ENCODE measurements at places on chromosomes 1 and 21.
A peak's percentile ranks its signal among the peaks of the same experiment; 100 is the strongest.

DNA sequence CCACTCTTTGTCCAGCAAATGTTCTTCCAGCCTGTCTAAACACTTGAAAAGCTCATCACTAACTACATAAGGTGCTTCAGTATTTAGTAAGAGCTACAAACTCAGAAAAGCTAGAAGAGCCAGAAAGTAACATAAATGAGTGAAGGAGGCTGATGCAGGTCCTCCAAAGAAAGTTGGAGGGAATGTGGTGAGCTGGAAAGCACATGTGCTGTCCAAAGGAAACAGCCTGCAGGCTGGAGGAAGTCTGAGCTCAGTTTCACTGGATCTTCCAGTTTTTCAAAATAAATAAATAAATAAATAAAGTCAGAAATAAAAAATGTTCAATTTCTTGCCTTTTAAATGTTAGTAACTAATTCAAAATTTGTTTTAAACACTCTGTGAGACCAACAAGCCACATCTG, 25.5 kb downstream of the ZC3H11B start:
- DNase-seq: no peak

- no peak for DNase-seq
Measured at GRCh38 chr1:10948463-10948775, 64.0 kb upstream of the TARDBP start.

DNA sequence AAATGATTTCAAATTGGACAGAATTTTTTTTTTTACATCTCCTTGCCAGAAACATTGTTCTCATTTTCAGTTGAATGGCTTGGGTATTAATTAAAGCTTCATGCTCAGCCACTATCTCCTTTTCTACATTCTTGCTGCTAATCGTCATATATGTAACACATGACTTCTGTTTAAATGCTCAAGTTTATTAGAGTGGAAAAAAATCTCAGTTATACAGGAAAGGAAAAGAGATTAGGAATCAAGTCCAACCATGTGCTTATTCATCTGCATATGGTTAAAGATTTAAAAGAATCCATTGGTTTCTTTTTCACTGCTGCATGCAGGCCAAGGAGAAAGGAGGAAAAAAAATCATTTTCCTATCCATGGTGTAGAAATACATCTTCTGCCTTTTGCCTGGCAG, 47.3 kb upstream of the CNN3 start:
- DNase-seq: no peak

DNA sequence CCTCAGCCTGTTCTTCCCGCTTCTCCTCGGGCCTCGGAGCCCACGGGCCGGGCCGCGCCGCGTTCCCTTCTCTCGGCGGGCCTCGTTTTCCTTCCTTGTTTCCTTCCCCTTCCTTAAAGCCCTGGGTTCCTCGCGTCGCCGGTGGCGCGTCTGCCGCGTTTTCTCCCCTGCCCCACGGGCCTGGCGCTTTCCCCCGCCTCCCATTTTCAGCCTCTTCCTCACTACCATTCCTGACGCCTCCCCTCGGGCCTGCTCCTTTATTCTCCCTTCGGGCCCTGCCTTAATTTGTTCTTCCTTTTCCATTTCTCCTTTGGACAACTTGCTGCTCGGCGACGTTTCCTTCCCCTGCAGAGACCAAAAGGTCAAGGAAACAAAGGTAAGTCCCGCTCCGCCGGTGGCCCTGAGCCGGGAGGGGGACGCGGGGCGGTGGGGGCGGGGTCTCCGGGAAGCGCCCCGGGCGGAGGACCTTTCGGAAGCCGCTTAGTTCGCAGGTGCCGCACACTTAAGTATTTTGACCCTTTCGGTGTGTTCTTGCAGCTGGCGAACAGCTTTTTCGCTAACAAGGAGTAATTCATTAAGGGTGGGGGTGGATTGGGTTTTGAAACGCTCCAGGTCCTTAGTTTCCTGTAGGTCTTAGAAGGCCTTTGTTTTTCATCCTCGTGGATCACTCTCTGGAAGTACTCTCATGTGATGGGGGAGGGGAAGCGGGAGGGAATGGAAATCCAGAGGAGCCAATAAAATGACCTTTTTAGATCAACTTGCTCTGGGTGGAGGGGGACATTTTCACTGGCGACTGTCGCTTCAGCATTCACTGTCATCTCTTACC, 780 bp downstream of the YTHDF2 start:
- peak; percentile 8 for DNase-seq
